T-helper 9 cell (primary cell): ENCODE measurements at places on chromosomes 16 and 17.

DNA sequence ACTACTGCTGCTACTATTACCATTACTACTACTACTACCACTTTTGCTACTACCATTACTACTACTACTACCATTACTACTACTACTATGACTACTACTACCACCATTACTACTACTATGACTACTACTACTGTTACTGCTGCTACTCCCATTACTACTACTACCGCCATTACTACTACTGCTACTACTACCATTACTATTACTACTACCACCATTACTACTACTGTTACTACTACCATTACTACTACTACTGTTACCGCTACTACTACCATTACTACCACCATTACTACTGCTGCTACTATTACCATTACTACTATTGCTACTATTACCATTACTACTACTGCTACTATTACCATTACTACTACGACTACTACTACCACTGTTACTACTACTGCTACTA, 209.1 kb downstream of the IRF8 start:
- DNase-seq, result no peak

DNA sequence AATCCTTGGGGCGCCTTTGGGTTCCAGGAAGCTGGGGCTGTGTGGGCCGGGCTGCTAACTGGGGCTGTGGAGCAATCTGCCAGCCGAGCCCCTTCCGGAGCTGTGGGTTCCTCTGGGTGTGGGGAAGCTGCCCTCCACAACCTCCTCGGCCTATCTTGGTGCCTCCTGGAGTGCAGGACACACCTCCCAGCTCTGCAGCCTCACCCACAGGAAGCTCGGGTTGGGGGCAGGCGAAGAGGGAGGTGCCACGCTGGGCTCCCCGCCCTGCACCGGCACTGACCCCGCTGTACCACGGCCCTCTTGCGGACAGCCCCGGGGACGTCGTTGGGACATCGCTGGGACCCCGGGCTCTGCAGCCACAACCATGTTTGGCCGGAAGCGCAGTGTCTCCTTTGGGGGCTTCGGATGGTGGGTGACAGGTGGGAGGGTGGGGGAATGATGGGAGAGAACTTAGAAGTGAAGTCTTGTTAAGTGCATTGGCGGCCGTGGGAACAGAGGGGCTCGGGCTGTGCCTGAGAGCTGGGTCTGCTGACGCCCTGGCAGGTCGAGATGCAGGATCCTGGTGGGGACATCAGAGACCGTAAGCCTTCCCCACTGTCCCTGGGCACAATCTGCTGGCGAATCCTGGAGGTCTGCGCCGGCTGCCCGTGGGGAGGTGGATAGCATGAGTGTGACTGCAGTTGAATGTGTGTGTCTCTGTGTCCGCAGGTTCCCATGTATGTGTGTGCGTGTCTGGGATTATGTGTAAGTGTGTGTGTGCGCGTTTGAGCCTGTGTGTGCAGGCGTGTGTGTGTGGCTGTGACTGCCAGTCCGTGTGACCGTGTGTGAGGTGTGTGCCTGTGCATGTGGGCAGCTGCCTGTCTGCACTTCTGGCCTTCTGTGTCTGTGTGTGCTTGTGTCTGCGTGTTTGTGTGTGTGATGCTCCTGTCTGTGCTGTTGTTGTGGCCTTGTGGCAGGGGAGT, at the start of gene RAP1GAP2:
Gene RAP1GAP2, plus strand, starts transcription at position 275 of the 962 bp plus-strand sequence. Its CDS starts 90 bp downstream, at position 365.
- DNase-seq, result peak; percentile 64

DNA sequence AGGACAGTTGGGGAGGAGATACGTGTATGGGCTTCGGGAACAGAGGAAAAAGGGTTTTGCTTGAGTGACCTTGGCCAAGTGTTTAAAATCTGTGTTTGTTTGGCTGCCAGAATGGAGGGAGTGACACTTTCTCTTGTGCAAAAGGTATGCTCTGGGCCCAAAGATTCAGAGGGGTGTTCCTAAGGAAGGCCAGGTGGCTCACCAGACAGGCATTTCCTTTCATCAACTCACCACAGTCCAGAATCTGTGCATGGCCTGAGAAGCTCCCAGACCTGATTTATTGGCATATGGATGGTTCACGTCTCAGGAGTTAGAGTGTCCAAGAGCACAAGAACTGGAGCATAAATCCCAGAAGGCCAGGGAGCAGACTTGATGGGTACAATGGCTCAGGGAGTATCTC, 53.4 kb upstream of the NLK start:
- no peak for DNase-seq

DNA sequence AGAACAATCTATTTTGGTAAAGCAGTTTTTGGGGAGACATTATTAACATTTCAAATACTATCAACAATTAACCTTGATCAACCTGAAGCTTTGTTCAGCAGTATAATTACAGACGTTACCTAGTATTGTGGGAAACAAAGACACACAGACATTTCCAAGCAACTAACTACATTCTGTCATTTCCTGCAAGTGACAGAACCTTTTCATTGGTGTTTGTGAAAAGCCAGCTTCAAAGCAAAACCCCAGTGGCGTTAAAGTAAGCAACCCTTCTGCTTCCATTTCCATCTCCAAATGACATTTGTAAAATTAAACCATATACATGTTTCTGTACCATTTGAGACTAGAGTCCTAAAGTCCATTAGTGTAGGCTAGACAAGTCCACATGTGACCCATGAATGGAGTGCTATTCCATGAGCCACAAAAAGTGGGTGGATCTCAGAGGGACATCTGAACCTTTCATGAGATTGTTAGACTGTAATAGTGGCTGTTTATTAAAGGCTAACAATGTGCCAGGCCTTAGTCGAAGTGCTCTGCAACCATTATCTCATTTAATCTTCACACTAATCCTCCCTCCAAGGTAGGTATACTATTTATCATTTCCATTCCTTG, 101.2 kb downstream of the SSH2 start:
- no peak for DNase-seq

GRCh38 chr16:78211946-78212345, 112.5 kb downstream of the WWOX start:
- no peak for DNase-seq

GRCh38 chr16:66515596-66516508, 34.1 kb downstream of the TK2 start:
- no peak for DNase-seq

DNA sequence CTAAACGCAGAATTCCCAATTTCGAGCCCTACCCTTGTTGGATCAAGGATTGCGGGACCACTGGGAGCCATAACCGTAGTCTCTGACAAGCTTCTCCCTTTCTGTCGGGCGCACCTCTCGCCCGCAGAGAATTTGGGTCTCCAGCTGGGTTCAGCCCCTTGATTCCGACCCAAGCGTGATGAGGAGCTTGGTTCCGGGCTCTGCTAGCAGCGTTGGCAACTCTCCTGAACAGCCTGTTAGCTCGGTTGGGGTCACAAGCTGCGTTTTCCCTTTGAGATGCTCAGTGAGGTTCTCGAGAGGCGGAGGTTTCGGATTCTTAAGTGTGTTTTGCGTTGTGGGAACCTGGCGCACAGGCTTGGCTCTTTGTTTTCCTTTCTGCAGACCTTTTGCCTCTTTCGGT, 655 bp downstream of the ATXN1L start:
- no peak for DNase-seq

DNA sequence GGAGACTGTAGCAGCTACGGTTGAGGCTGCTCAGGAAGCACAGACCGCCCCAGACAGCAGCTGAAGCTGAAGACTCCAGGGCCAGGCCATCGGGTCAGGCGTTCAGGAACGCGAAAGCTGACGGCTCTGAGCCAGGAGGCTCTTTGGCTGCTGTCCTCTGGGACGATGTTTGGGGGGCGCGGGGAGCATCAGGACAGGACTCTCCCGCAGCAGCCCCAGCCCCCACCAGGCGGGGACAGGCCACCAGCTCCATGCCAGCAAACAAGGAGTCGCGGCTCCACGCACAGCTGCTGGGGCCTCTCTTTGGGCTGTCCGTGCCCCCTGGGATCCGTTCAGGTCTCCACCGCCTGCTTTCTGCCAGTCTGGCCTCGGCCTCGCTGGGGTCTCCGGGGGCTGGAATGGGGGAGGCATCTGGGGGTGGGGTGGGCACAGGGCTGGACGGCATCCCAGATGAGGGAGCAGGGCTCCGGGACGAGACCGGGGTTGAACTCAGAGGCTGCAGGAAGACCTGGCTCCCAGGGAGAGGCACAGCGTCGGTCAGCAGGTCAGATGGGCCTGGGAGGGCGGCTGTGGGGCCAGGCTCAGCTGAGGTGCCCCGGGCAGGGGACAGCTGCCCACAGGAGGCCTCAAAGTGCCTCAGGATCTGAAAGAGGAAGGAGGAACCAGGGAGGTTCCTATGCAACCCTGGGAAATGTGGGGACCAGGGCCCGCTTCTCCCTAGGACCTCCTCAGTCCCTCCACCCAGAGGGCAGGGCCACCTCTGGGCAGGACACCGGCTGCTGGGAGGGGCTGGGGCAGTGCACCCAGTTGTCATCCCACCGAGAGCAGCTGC, 6.3 kb upstream of the CEP131 start:
- DNase-seq, result no peak

DNA sequence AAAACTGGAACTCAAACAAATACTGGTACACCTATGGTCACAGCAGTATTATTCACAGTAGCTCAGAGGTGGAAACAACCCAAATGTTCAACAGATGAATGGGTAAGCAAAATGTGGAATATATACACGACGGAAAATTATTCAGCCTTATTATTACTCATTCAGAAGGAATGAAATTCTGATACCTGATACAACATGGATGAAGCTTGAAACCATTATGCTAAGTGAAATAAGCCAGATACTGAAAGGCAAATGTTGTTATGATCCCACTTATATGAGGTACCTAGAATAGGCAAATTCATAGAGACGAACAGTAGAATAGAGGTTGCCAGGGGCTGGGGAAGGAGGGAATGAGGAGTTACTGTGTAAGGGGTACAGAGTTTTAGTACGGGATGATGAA, 27.1 kb upstream of the MYLK3 start:
- no peak for DNase-seq

DNA sequence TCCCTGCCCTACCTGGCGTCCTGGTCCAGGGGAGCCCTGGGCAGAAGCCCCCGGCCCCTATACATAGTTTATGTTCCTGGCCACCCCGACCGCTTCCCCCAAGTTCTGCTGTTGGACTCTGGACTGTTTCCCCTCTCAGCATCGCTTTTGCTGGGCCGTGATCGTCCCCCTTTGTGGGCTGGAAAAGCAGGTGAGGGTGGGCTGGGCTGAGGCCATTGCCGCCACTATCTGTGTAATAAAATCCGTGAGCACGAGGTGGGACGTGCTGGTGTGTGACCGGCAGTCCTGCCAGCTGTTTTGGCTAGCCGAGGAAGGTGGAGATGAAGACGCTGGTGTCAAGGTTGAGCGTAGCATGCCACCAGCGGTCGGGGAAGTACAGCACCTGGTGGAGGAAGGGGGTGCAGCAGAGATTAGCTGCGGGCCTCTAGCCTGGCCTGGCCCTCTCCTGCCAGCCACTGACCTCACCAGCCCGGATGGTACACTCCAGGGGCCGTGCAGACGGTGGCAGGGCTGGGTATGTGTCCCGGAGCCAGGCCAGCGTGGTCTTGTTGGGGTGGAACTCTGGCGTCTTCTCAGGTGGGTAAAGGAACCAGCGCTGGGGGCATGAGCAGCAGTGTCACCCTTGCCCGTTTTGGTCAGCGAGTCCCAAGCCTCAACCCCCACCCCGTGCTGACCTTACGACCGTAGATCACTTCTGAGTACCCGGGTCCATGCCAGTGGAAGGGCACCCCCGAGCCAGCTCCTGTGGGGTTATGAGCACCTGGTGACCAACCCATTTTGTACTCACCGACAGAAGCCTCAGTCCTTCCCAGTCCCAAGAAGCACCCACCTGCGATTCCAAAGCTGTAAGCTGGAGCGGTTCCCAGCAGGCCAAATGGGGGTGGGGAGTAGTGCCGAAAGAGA, 1.4 kb downstream of the JMJD8 start:
- no peak for DNase-seq

DNA sequence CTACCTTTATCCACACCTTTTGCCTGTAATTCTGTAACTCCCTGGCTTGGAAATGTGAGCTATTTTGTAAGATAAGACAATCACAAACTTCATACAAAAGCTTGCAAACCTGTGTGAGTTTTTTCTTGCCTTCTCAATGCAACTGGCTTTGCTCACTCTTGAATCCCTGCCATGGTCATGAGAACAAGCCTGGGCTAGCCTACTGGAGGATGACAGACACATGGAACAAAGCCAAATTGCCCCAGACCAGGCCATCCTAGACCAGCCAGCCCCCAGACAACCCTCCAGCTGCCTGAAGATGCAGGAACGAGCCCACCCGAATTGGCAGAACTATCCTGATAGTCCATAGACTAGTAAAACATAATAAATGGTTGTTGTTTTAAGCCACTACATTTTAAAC, 466.6 kb upstream of the ERCC4 start:
- no peak for DNase-seq

GRCh38 chr16:49756775-49757558, 98.9 kb downstream of the ZNF423 start:
- no peak for DNase-seq

DNA sequence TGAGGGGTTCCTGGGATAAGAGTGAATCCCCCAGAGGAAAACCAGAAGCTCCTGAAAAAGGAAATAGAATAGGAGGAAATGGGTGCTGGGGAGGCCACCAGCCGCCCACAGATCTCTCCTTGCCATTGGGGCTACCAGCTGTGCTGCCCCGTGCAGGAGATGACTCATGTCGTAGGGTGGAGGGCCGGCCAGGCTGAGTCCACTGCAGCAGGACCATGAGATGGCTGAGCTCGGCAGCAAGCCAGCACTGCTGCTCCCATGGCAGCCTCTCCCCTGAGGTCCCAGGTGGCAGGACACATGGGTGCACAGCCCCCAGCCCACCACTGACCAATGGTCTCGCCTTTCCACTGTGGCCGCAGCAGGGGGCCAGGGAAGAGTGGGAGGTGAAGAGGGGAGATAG, 95.5 kb downstream of the GNAO1 start:
- no peak for DNase-seq

GRCh38 chr16:84806256-84806889, 13.4 kb upstream of the CRISPLD2 start:
- DNase-seq, result no peak

DNA sequence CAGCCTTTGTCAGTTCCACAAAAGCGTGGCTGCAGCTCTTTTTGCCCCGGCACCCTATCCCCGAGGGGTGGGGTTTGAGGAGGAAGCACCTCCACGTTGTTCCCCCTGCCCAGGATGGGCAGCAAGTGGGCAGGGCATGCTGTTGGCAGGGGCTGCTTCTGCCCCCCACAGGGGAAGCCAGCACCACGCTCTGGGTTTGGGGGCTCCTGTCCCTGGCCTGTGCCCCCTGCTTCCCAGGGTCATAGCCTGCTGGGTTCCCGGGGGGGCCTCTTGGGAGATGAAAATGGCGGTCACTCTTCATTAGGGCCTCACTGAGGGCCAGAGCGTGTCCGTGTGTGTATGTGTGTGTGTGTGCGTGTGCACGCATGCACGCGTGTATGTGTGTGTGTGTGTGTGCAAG, 22.8 kb downstream of the LASP1 start:
- DNase-seq, result no peak

- DNase-seq, result peak; percentile 4
These were observed 39.0 kb upstream of the AKAP1 start for GRCh38 chr17:57045868-57046704.
